Activated CD4-positive, alpha-beta memory T cell treated with anti-CD3 and anti-CD28 coated beads for 36 hours (primary cell): ENCODE measurements at places on chromosomes 2 and 18. TPM values are rescaled to one million over a fixed set of nuclear protein-coding genes. Genes with fewer than 3 reads are reported as not detected.
A peak's percentile ranks its signal among the peaks of the same experiment; 100 is the strongest.

ASPRV1 gene
- total RNA-seq = 0.63 TPM

MALL gene
- total RNA-seq = 0.17 TPM

CTAGE1 gene
- total RNA-seq = not detected

FEV gene
- total RNA-seq = not detected

OR6B2 gene
- total RNA-seq = not detected

HNRNPLL gene
- 106 TPM for total RNA-seq

C2orf49 gene
- total RNA-seq = 16.9 TPM

KIF5C gene
- total RNA-seq = 30.8 TPM

LRP2 gene
- 0.52 TPM for total RNA-seq

SMYD1 gene
- total RNA-seq = not detected

FABP1 gene
- not detected for total RNA-seq

CDK15 gene
- total RNA-seq = not detected

- H3K36me3 ChIP-seq = no peaks in the 10 kb centered on the region
- H3K4me3 ChIP-seq = no peak overlapping the region
- DNase-seq = no peak
- no peaks in the 10 kb centered on the region for H3K27me3 ChIP-seq
- H3K27ac ChIP-seq = no peak overlapping the region
Measured at GRCh38 chr2:100197631-100198153, 55.3 kb upstream of the AFF3 start.

- H3K36me3 ChIP-seq = no peaks in the 10 kb centered on the region
- no peak for DNase-seq
- no peaks in the 10 kb centered on the region for H3K4me1 ChIP-seq
- no peak overlapping the region for H3K4me3 ChIP-seq
Measured at GRCh38 chr2:123095219-123095835, 929.8 kb upstream of the CNTNAP5 start.

DNA sequence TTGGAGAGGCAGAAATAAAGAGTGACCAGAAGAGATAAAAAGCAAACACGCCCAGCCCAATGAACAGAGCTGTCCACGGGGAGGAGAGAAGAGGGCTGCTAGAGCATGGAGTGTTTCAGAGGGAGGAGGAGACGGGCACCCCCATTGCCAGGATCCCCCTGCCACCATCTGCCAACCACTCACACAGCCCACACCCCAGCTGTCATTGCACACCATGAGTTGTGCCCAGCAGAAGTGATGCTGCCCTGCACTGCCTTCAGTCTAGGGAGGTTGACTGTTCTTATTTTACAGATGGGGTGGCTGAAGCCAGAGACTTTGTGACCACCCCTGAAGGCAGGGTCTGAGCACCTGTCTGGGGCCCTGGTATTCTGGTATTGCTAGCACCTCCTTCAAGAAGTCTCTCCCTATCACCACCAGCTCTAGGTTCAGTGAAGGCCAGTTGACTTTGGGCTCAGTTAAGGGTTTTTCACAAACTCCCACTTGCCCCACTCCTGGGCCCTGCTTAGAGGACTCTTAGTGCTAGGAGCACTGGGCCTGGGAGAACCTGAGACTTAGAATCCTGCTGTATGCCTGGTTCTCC lies 2.4 kb downstream of the FABP1 start:
- H3K4me1 ChIP-seq = no peaks in the 10 kb centered on the region
- no peak for DNase-seq
- H3K4me3 ChIP-seq = no peak overlapping the region

GRCh38 chr2:239575931-239576445 lies 175.2 kb upstream of the HDAC4 start:
- H3K4me1 ChIP-seq = peaks cover 7% of the 10 kb centered on the region
- H3K4me3 ChIP-seq = no peak overlapping the region

DNA sequence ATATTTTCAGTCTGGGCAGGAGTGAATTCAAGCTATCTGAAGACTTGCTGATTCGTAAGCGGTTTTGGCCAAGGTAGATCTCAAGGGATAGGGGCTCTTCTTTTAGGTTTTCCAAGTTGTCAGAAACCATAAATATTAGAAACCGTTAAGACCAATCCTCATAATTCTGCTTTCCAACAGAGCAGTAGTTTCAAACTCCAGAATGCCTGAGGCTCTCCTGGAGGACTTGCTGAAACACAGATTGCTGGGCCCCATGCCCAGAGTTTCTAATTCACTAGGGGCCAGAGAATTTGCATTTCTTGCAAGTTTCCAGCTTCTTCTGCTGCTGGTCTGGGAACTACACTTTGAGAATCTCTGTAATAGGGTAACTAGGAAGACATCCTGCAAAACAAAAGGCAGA lies 1855.7 kb upstream of the CELF4 start:
- no peak overlapping the region for H3K27ac ChIP-seq
- no peaks in the 10 kb centered on the region for H3K36me3 ChIP-seq
- no peaks in the 10 kb centered on the region for H3K4me1 ChIP-seq
- no peaks in the 10 kb centered on the region for H3K27me3 ChIP-seq
- H3K4me3 ChIP-seq = no peak overlapping the region

DNA sequence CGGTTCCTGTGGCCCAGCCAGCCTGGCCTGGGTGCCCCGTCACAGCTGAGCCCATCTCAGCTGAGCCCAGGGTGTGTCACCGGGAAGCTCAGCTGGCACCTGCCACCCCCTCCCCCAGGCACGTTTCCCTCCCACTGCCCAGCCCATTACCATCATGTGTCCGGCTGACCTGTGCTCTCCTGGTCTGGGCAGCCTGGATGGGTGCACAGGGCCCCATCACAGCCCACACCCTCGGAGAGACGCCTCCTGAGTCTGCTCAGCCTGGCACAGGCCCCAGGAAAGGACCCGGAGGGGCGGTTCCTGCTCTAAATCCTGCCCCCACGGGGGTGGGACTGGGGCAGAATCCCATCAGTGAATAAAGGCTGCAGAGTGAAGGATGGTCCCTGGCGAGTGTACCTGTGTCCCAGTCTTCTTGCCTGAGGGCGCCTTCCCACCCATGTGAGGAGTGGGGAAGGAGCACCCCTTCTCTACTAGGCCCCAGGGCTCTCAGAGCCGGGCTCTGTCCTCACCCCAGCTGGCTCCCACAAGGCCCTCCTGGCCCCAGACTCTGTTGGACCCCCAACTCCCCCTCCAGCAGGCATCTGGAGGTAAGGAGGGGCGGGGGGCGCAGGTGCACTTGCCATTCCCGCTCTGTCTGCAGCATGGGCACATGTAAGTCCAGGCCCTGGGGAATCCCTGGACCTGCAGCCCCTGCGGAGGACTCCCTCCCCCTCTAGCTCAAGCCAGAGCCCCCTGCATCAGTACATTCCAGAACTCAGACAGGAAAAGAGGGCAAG lies 21.2 kb downstream of the GPC1 start:
- no peak for DNase-seq
- no peak overlapping the region for H3K4me3 ChIP-seq
- no peak overlapping the region for H3K27ac ChIP-seq
- H3K36me3 ChIP-seq = no peaks in the 10 kb centered on the region

DNA sequence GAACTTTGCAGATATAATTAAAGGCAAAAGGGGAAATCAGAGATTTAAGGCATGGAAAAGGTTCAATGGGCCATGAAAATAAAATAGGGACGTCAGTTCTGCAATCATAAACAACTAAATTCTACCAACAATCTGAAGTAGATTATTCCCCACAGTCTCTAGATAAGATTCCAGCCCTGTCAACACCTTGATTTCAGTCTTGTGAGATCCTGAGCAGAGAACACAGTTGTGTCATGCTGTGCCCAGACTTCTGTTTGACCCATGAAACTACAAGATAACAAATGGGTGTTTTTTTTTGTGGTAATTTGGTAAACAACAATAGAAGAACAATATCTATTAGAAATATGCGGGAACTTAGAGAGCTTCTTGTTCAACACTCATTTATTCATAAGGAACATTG lies 66.2 kb upstream of the RIT2 start:
- H3K4me3 ChIP-seq = no peak overlapping the region
- H3K27me3 ChIP-seq = no peaks in the 10 kb centered on the region
- H3K27ac ChIP-seq = no peak overlapping the region
- H3K4me1 ChIP-seq = no peaks in the 10 kb centered on the region
- no peak for DNase-seq
- H3K36me3 ChIP-seq = no peaks in the 10 kb centered on the region

GRCh38 chr18:8726281-8726680 lies 20.9 kb downstream of the MTCL1 start:
- H3K4me3 ChIP-seq = no peak overlapping the region
- H3K27ac ChIP-seq = no peak overlapping the region
- no peaks in the 10 kb centered on the region for H3K36me3 ChIP-seq
- H3K4me1 ChIP-seq = peaks cover 4% of the 10 kb centered on the region

DNA sequence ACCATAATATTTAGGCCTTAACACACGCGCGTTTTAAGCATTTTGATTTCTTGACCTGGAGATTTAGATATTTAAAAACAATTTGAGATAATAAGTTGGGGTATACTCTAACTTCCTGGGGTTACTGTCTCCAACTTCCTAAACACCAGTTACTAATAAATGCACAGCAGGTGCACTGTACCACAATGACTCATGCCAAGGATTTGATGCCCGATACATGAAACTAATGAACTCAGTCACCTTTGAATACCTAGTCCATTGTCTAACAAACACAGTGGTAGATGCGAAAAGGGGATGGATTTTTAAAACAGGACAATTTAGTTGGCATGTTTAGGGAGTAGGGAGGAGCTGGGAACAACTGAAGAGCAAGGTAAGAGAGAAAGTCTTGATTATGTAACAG lies 21.2 kb downstream of the CABYR start:
- peaks cover 2% of the 10 kb centered on the region for H3K36me3 ChIP-seq
- H3K27me3 ChIP-seq = no peaks in the 10 kb centered on the region
- no peak overlapping the region for H3K27ac ChIP-seq
- DNase-seq = no peak
- H3K4me1 ChIP-seq = no peaks in the 10 kb centered on the region

- no peaks in the 10 kb centered on the region for H3K4me1 ChIP-seq
- H3K27ac ChIP-seq = no peak overlapping the region
- DNase-seq = no peak
- H3K4me3 ChIP-seq = no peak overlapping the region
Measured at GRCh38 chr18:71371951-71372605, 1083.2 kb downstream of the SOCS6 start.

GRCh38 chr2:190094316-190094871 lies 31.9 kb upstream of the MSTN start:
- no peak overlapping the region for H3K4me3 ChIP-seq
- DNase-seq = no peak
- no peak overlapping the region for H3K27ac ChIP-seq
- H3K27me3 ChIP-seq = no peaks in the 10 kb centered on the region

- no peaks in the 10 kb centered on the region for H3K4me1 ChIP-seq
- no peak overlapping the region for H3K4me3 ChIP-seq
- no peaks in the 10 kb centered on the region for H3K27me3 ChIP-seq
Measured at GRCh38 chr18:73669297-73669696, 478.3 kb downstream of the FBXO15 start.

DNA sequence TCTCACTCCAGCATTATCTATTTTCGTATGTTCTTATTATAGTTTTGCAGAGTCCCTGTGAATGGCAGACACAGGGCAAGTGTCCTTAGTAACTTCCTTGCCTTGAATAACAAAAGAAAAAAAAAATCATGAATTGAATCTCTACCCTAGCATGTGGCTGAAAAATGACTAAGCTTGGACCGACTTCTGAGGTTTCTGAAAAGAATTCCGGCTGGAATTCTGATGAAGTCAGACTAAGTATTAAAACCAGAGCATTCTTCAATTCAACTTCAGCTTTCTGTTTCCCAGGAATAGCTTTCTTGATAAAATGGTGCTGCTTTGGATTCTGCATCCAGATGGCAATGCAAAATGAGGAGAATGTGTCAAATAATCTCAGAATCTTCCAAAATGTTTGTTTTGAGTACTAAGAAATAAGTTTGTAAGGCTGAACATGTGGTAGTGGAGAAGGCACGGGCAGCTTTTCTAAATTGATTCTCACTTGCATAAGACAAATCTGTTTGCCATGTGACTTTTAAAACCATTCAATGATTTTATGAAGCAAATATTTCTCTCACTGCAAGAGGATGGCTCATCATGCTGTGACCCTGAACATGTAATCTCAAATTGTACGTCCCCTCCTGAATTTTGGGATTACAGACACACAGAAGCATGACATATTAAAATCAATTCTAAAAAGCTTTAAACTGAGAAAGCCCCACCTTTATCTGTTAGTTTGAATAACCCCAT lies 1462.8 kb upstream of the LRRTM1 start:
- H3K4me1 ChIP-seq = no peaks in the 10 kb centered on the region
- no peaks in the 10 kb centered on the region for H3K27me3 ChIP-seq
- H3K4me3 ChIP-seq = no peak overlapping the region
- H3K36me3 ChIP-seq = no peaks in the 10 kb centered on the region
- H3K27ac ChIP-seq = no peak overlapping the region
- no peak for DNase-seq

GRCh38 chr18:57004366-57005121 lies 142.3 kb upstream of the BOD1L2 start:
- DNase-seq = no peak
- H3K4me1 ChIP-seq = peaks cover 32% of the 10 kb centered on the region
- H3K4me3 ChIP-seq = no peak overlapping the region
- H3K36me3 ChIP-seq = no peaks in the 10 kb centered on the region
- peak overlapping the region; percentile 33 for H3K27ac ChIP-seq

GRCh38 chr2:216739035-216739434 lies 43.7 kb upstream of the IGFBP5 start:
- no peak for DNase-seq
- H3K27ac ChIP-seq = no peak overlapping the region
- peaks cover 7% of the 10 kb centered on the region for H3K27me3 ChIP-seq
- no peaks in the 10 kb centered on the region for H3K4me1 ChIP-seq

- no peak overlapping the region for H3K27ac ChIP-seq
- no peaks in the 10 kb centered on the region for H3K27me3 ChIP-seq
- H3K4me1 ChIP-seq = no peaks in the 10 kb centered on the region
- H3K4me3 ChIP-seq = no peak overlapping the region
- H3K36me3 ChIP-seq = no peaks in the 10 kb centered on the region
Measured at GRCh38 chr2:88933980-88934379, 242.5 kb downstream of the RPIA start.

DNA sequence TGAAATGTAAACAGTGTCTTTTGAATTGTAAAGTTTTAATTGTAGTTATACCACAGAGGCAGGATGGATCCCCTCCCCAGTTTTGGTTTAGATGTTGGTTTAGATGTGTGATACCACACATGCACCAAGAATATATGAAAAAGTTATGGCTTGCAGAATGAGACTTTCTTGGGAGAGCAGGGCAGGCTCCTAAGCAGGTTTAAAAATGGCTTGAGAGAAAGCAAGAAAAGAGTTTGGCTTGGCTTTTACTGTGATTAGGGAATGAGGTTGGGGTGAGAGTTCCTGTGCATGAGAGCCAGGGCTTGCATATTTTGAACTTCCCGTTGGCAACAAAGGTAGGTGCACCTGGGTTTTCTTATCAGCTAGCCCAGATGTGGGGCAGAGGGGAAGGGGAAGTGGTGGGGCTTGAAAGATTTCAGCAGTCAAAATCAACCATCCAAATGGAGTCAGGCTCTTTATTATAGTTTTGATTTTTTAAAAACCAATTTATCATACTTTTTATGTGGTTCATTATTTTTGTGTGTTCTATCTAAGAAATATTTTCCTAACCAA lies 246.9 kb downstream of the MTX2 start:
- no peak for DNase-seq
- H3K4me3 ChIP-seq = no peak overlapping the region
- no peak overlapping the region for H3K27ac ChIP-seq

GRCh38 chr2:129464036-129464435 lies 515.4 kb upstream of the RAB6C start:
- H3K4me3 ChIP-seq = no peak overlapping the region
- H3K27me3 ChIP-seq = no peaks in the 10 kb centered on the region
- H3K36me3 ChIP-seq = no peaks in the 10 kb centered on the region
- DNase-seq = no peak
- H3K4me1 ChIP-seq = no peaks in the 10 kb centered on the region

GRCh38 chr2:150681120-150681804 lies 193.8 kb upstream of the RND3 start:
- H3K36me3 ChIP-seq = no peaks in the 10 kb centered on the region
- no peaks in the 10 kb centered on the region for H3K27me3 ChIP-seq
- no peak for DNase-seq

GRCh38 chr2:57862153-57862552 lies 184.5 kb upstream of the VRK2 start:
- H3K4me3 ChIP-seq = no peak overlapping the region
- no peaks in the 10 kb centered on the region for H3K4me1 ChIP-seq
- no peak for DNase-seq
- no peaks in the 10 kb centered on the region for H3K27me3 ChIP-seq
